ENCODE measurements at places on chromosomes 6 and 20.

DNA sequence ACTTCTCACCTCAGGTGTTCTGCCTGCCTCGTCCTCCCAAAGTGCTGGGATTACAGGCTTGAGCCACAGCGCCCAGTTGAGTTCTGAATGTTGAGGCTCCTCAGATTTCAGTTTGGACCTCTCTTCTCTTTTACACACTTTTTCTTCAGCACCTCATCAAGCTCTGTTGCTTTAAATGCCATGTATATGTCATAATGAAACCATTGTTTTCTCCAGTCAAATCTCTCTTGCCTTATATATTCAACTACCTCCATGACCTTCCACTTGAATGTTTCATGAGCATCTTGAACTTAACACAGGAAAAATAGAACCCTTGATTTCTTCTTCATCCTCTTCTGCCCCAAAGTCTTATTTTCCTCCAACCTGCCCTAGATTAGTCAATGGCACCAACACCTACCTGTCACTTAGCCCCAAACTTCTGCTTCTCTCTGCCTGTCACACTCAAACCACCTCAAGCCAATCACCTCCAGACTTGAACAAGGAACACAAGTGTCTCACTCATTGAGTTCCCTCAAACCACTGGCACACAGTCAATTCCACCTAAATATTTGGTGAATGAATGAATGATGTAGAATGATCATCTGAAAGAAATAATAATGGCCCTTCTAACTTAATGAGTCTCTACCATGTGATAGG is 161.0 kb upstream of the SGK1 start:
- DNase-seq, result no peak

DNA sequence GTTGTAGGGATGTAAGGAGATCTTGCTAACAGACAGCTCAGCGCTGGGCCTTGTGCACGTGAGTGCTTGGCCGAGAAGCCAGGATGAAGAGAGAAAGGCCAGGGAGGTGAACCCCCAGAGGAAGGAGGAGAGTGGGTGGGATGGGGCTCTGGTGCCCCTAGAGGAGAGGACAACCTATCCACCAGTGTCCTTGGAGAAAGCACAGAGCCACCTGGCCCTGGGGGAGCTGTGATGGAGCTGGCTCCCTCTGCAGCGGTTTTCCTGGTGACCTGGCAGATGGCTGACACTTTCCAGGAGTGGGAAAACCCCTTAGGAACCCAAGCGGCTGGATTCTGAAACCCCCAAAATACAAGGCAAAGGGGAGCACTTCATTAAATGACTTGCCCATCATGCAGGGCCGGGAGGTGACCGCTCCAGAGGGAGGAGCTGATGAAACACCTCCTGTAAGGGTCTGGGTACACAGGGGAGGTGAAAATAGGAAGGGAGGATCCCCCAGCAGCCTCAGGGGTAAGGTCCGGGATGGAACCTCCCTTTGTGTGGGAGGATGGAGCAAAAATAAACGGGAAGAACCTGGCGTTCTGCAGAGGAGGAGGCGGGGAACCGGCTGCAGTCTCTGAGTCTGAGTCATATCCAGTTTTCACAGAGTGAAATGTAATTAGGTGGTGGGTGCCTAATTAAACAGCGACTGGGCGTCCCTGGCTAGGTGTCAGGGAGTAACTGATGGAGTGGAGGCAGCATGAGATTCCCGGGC is 80.4 kb downstream of the SULF2 start:
- DNase-seq, result no peak

- DNase-seq, result no peak
These were observed 38.5 kb downstream of the DLGAP4 start for GRCh38 chr20:36344517-36345132.

DNA sequence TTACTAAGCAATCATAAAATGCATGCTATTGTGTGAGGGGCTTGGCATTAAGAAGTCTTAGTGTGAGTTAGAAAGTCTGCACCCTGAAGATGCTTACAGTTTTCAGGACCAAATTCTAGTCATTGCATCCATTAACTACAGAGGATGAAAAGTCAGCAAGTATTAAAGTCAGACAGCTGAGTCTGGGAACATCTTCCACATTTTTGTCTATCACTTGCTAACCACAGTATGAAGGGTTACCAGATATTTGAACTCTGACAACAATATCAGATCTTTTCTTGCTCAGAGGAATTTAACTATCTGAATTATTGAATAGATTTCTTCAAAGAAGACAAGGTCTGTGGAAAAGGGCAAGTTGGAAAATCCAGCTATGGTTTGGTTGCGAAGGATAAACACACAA is 264.4 kb downstream of the BTBD9 start:
- DNase-seq, result no peak

DNA sequence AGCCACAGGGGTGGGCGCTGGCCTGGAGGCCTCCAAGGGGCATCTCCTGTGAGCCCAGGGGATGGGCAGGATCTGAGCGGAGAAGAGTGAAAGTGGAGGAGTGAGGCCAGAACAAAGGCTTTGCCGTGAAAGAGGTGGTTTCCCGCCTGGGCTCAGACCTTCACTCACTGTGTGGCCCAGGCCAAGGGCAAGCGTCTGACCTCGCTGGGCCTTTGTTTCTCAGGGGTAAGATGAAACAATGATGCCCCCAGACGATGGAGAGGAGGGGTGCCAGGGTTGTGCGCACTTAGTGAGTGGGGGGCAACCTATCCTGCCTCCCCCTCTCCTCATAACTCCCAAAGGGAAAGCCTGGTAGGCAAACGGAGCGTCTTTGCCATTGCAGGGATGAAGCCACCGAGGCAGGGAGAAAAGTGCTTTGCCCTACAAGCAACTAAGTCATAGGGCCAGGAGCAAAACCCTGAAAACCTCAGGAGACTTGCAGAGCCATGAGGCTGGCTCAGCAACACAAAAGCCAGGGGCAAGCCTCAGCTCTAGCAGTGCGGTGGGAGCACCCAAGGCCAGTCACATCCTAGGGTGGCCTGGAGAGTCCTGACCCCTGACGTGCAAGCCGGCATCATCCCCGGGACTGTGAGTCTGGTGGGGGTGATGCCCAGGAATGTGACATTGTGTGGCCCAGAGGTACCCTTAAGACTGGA is 897 bp upstream of the STMN3 start:
- no peak for DNase-seq

DNA sequence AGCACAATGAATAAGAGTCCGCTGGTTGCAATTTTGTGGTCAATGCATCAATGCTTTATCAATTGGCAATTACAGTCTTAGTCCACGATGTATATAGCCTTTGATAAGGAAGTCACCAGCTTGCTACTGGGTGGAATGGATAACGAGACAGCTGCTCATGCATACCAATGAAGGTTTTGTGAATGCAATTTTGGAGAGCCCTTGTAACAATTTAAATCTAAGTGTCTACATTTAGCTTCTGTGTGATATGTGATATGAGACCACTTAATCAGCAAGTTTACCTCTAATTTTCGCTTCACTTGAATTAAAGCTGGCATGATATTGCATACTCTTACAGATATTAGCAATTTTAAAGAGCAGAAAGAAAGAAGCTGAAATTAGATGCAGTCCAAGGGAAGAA is 543.9 kb downstream of the RNF144B start:
- no peak for DNase-seq

DNA sequence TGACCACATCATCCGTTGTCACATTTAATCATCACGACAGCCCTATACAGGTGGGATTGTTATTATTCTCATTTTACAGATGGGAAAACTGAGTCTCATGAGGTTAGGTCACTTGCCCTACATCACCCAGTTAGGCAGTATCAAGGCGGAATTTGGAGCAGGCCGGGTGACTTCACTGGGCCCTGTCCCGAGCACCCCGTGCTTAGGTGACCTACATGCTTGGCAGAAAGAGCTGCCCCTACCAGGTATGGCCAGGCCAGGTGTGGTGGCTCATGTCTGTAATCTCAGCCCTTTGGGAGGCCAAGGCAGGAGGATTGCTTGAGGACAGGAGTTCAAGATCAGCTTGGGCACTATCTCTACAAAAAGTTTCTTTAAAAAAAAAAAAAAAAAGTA is 44.0 kb downstream of the RIN2 start:
- DNase-seq, result no peak

- DNase-seq, result no peak
These were observed 50.0 kb downstream of the ADAT2 start for GRCh38 chr6:143400258-143401067.

GRCh38 chr6:41191569-41191968 is 9.4 kb downstream of the TREML2 start:
- DNase-seq, result no peak

DNA sequence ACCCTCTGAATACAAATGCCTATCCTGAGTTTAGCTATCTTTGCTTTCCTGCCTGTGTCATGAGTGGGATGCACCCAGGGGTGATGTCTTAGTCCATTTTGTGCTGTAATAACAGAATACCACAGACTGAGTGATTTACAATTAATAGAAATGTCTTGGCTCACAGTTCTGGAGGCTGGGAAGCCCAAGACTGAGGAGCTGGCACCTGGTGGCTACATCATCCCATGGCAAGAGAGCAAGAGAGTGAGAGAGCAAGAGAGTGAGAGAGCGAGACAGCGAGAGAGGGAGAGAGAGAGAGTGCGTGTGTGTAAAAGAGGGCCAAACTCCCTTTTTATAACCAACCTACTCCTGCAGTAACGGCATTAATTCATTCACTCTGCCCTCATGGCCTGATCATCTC is 76.8 kb downstream of the PRDM1 start:
- DNase-seq, result no peak

DNA sequence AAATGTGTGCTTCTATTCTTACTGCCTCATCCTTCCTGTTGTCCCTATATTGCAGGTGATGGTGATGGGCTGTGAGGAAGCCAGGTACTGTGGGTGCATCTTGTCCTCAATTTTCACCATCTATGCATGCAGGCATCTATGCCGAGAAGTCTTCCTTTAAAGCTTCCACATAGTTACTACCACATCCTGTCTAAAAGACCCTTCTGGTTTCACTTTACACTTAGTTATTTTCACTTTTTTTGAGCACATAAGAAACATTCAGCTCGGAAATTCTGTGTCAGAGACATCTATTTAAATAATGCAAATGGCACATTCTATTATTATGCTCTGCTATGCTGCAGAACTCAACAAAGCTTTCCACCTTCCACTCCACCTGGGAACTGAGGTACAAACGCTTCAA is 28.2 kb upstream of the FABP7 start:
- DNase-seq, result no peak

DNA sequence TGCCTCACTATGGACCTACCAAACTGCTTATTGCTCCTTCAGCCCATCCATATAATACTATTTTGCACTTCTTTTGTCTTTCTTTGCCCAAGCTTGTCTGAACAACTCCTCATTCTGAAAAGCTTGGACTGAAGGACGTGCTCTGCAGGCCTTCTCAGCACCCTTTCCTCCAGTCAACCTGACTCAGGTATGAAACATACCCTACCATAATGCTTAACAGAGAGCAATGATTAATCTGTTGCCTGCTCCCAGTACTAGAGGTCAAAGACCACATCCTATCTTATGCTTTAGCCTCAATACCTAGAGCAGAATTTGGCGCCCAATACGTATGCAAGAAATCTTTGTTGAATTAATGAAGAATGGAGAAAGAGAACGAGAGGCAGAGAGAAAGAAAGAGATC is 55.2 kb downstream of the ATXN1 start:
- DNase-seq, result no peak

- DNase-seq, result no peak
These were observed 27.4 kb downstream of the RREB1 start for GRCh38 chr6:7134999-7135745.

GRCh38 chr6:53691252-53691651 is 25.7 kb upstream of the KLHL31 start:
- no peak for DNase-seq
